ENCODE measurements at places on chromosomes 2 and 18.

DNA sequence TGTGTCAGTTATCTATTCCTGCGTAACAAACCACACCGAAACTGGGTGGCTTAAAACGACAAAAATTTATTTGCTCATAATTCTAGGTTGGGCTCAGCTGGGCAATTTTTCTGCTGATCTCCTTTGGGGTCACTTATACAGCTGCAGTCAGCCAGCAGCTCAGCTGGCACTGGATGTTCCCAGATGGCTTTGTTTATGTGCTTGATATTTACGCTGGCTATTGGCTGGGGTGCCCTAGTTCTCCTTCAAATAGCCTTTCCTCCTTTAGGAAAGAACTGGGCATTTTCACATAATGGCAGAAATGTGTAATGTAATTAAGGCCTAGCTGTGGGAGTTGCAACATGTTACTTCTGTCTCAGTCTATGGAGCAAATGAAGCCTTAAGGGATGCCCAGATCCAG, 142.2 kb downstream of the B3GNT2 start:
- DNase-seq, result no peak

GRCh38 chr2:24163186-24163585, 11.7 kb upstream of the FAM228A start:
- DNase-seq, result no peak

GRCh38 chr2:201406077-201406662, 45.1 kb downstream of the TRAK2 start:
- no peak for DNase-seq

DNA sequence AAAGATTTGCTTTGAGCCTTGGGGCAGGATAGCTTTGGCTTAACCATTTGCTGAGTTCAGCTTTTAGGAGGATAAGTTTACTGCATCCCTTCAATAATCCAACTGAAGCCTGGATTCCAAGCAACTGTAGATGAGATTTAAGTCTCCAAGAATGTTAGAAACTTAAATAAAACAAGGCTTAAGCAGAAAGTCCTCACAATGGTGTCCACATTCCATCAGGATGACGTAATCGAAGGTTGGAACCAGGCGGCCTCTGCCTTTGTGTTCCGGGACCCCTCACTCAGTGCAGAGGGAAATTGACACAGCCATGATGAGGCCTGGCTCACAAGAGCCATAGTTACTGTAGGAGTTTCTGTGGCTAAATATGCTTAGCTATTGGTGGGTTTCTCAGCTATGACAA, 260.4 kb downstream of the LPIN1 start:
- DNase-seq, result no peak

- DNase-seq, result no peak
Measured at GRCh38 chr2:131004446-131005209, 88.6 kb downstream of the FAM168B start.

- DNase-seq, result no peak
Measured at GRCh38 chr2:238231251-238231793, 8.5 kb downstream of the HES6 start.

- DNase-seq, result no peak
Measured at GRCh38 chr18:57889841-57890240, 86.7 kb upstream of the ATP8B1 start.

GRCh38 chr2:132437852-132438669, 21.5 kb downstream of the GPR39 start:
- DNase-seq, result no peak

- no peak for DNase-seq
Measured at GRCh38 chr2:43360137-43360536, 133.7 kb upstream of the ZFP36L2 start.

GRCh38 chr2:161400076-161400475, 16.0 kb upstream of the TBR1 start:
- DNase-seq, result no peak

DNA sequence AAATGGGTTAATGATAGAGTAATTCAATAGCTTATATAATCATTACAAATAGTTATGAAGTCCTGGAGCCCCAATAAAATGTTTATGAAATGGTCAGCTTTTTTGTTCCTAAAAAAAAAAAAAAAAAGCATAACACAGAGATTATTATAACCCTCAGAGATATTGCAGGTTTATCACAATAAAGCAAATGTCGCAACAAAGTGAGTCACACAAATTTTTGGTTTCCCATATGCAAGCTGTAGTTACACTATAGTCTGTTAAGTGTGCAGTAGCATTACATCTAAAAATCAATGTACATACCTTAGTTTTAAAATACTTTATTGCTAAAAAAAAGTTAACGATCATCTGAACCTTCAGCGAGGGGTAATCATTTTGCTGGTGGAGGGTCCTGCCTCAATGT, 20.0 kb downstream of the WDFY1 start:
- DNase-seq, result no peak

DNA sequence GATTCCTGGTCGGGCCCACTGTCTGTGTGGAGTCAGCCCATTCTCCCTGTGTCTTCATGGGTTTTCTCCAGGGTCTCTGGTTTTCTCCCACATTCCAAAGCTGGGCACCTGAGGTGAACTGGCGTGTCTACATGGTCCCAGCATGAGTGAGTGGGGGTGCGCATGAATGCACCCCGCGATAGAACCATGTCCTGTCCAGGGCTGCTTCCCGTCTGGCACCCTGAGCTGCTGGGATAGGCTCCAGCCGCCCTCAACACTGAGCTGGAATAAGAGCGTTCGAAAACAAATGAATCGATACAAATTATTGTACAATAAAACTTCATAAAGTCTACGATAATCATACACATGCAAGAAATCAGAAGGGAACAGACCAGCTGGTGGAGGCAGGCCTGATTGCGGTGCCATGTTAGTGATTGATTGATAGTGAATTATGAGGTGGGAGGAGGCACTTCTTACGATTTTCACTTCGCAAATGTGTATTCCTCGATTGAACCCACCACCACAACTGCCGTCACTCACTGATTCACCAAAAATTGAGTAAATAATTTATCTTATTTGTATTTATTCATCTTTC, 186.6 kb downstream of the MGAT5 start:
- DNase-seq, result no peak

DNA sequence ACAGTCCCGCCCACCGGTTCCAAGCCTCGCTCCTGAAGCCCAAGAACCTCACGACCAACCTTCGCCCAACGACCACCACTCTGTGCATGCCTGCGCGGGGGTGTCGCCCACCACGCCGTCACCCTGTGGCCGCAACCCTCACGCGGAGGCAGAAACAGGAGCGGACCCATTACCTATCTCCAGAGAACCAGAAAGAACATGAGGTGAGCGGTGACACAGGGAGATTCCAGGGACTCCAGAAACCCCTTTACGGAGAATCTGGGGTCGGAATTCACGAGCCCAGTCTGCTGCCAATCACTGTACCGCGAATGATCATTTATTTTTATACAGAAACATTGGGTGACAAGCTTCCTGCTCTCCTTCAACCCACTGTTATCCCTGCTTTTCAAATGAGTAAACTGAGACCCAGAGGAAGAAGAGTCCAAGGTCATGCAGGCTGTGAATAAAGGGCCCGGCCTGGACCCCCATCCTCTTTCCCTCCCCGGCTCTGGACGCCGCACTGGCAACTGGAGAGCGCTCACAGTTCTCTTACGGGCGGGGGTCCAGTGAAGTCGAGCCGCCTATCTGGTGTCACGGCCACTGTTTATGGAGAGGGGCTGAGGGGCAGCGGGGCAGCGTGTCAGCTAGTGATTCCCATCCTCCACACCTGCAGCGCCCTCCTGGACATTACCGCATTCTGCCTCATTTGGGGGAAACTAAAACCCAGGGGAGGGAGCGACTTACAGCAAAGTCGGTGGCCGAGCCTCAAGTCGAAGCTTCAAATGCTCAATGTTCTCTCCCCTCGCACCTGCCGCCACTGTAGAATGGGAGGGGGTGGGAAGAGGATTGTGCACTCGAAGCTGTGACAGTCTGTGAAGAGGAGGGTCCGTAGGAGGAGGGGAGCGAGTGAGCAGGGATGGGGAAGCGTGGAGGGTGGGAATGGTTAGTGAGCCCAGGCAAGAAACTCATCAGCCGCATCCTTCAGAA, 723 bp upstream of the SLC30A3 start:
- DNase-seq, result no peak

- DNase-seq, result no peak
Measured at GRCh38 chr18:44093253-44093652, 587.4 kb upstream of the SETBP1 start.

DNA sequence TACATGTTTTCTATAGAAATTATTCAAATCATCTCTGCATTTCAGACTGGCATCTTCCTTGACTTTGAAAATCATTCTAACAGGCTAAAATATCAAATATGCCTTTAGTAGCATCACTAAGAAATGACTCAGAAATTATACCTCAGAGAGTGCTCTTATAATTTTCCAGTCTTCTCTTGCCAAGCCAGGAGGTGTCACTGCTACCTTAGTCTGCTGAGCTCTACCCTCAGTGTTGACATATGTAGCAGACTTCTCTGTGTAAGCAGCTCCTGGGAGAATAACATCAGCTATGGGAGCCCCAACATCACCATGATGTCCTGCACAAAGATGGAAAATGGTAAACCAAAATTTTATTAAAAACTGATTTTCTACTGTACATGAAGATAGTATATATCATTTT, 31.6 kb downstream of the NDUFS1 start:
- no peak for DNase-seq

- no peak for DNase-seq
Measured at GRCh38 chr18:37570336-37570930, 4.8 kb upstream of the CELF4 start.

GRCh38 chr18:42086288-42086687, 131.3 kb downstream of the PIK3C3 start:
- DNase-seq, result no peak

DNA sequence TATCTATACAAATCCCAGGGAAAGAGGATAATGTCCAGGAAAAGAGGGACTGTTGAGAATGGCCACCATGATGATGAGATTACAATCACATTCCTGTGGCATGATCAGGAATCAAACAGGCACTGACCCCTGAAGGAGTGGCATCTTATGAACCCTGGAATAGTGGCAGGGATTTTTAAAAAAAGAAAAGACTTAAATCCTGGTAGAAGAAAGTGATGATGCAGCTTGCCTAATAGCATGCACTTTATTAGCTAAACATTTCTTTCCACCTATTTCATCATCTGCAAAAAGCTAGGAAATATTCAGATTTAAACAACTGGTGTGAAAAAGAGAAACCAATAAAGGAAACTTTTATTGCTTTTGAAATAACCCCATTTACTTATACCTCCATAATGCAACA, 87.2 kb upstream of the FSHR start:
- no peak for DNase-seq

GRCh38 chr2:30446602-30447148, 371 bp upstream of the LCLAT1 start:
- no peak for DNase-seq

DNA sequence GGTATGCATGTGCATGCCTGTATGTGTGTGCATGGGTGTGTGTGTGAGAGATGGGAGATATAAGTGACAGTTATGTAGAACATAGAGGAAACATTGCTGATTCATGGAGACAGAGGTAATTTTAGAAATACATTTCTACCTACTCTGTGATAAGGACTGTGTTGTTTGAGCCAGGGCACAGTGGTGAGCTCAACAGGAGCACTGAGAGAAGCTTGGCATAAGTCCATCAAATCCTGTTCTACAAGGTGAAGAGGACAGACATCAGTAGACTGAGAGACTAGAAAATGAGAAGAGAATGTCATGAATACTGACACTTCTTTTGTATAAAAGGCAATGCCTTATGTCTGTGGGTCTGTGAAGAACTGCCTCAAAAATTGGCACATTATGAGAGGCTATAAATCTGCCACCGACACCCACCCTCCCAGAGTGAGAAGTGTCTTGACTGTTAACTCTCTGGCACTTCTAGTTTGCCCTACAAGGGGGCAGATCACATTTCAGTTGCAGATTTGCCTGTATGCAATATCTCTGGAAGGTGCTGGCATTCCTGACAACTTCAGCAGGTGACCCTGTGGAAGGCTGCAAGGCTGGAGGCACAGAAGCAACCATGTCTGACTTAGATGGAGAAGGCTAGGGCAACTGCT, 962.3 kb upstream of the NRXN1 start:
- DNase-seq, result no peak
